Neural progenitor cell (in vitro differentiated cells): ENCODE measurements at places on chromosomes 2 and 18.

GRCh38 chr2:235538144-235538639, 44.3 kb downstream of the AGAP1 start:
- H3K4me1 ChIP-seq: peaks cover 11% of the 10 kb centered on the region
- no peak for DNase-seq
- H3K4me3 ChIP-seq: no peak overlapping the region
- no peaks in the 10 kb centered on the region for H3K27me3 ChIP-seq
- H3K36me3 ChIP-seq: no peaks in the 10 kb centered on the region

DNA sequence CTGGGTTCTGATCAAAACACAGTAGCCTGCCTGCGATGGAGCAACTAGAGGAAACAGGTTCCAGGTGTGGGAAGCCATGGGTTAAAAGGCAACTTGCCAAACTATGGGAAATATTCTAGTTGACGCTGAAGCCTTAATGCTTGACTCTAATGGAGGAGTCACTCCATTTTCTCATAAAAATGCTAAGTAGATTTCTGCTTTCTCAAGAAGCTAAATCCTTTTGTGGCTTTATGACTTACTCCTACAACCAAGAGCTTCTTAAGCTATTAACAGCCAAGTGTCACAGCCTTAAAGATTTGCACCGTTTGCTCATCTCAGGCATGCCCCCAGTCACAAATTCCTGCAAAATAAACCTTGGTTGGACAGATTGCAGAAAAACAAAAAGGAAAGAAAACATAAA, 25.2 kb downstream of the ANKRD44 start:
- H3K36me3 ChIP-seq: no peaks in the 10 kb centered on the region
- H3K27me3 ChIP-seq: no peaks in the 10 kb centered on the region
- no peak for DNase-seq
- peaks cover 4% of the 10 kb centered on the region for H3K4me1 ChIP-seq

GRCh38 chr2:237630216-237631000, 3.0 kb downstream of the LRRFIP1 start:
- H3K27me3 ChIP-seq: peaks cover 39% of the 10 kb centered on the region
- no peaks in the 10 kb centered on the region for H3K36me3 ChIP-seq
- H3K27ac ChIP-seq: no peak overlapping the region
- peaks cover 8% of the 10 kb centered on the region for H3K4me1 ChIP-seq
- DNase-seq: no peak

DNA sequence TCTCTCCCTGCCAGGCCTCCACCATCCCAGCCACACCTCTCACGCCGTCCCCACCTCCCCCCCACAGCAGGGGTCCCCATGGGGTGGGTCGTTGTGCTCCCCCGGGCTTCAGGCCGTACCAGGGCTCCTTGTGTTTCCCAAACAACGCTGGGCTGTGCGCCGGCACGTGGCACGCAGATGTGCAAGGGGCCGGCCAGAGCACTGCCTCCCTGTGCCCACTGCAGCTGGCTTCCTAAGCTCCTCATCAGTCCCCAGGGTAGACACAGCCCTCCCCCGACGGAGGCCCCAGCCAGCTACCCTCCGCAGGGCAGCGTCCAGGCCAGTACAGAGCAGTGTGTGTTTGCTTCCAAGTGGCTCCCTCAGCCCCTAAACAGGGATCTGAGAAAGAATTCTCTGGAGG, 34.0 kb downstream of the BIN1 start:
- H3K36me3 ChIP-seq: no peaks in the 10 kb centered on the region
- peak; percentile 36 for DNase-seq
- H3K27ac ChIP-seq: no peak overlapping the region
- H3K4me1 ChIP-seq: no peaks in the 10 kb centered on the region
- no peaks in the 10 kb centered on the region for H3K27me3 ChIP-seq

DNA sequence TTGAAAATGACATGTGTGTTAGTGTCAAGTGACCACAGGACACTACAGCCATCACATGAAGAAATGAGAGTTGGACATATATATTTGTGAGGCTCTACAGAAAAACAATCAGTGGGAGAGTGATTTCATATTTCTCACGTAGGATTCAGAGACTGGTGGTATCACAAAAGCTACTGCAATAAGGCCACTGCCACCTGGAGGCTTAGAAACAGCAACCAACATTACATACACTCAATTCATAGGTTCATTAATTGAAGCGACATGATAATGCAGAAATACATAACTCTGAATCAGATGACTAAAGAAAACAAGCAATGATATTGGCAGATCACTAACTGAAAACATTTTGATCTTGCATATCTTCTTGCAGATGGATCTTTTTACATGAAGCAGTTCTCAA, 248.1 kb upstream of the KLHL14 start:
- no peak overlapping the region for H3K27ac ChIP-seq
- no peak for DNase-seq
- no peaks in the 10 kb centered on the region for H3K4me1 ChIP-seq
- no peak overlapping the region for H3K4me3 ChIP-seq
